Activated CD4-positive, alpha-beta memory T cell treated with anti-CD3 and anti-CD28 coated beads for 36 hours (primary cell): ENCODE measurements at places on chromosomes 6 and 20. TPM values are rescaled to one million over a fixed set of nuclear protein-coding genes. Genes with fewer than 3 reads are reported as not detected.

OTOR gene
- total RNA-seq: not detected

MRPL14 gene
- 50.1 TPM for total RNA-seq

HSPA1L gene
- 2.0 TPM for total RNA-seq

NMBR gene
- not detected for total RNA-seq

VSX1 gene
- total RNA-seq: not detected

BAK1 gene
- total RNA-seq: 57.7 TPM

LAMA4 gene
- not detected for total RNA-seq
